ENCODE measurements at places on chromosomes 6 and 20.
A peak's percentile ranks its signal among the peaks of the same experiment; 100 is the strongest.

DNA sequence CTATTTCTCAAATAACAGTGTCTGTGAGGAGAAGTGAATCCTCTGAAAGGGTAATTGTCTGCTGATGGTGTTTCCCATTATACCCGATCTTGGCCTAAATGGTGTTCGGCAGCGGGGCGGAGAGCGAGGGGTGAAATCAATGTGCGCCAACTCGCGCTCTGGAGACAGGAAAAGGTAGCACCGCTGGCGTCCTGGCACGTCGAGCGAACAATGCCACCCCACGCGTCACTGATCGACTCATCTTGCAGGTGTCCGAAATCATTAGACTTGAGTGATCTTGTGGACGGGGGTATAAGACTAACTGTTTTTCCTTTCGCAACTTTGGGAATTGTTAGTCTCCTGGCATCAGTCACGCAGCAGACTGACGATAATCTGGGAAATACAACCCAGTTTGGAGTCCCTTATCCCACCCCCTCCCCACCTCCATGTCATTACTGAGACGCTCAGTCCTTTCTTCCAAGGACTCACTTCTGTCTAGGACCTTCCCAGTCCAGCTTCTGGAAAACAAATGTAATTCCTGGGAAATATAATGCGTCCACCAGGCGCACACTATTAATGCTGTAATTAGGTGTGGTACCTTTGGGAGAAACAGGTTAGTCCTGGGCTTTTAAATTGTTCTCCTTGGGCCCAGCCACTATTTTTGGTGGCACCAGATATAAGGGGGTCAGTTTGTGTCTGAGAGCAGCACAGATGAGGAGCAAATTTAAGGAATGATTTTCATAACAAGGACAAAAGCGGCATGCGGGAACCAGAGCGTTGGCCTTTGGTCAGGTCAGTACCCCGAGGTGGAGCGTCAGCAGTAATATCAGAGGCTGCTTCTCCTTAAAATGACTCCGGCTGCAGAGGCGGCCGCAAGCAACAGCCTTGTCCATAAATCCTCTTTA, 2.3 kb downstream of the LINC00237 start:
- no peak for DNase-seq

DNA sequence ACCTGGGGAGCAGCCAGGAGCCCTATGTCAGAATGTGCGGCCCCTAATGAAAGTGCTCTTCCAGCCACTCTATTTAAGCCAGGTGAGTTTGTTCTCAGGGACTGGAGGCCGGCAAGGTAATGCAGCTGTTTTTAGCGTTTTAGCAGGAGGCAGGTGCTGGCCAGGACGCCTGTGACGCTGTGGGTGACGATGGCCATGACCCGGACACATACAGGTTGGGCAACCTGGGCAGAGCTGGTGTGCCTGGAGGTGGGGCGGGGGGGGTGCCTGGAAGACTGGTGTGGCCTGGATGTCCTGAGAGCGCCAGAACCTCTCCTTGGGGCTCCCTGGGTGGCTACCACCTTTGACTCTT, 51.7 kb downstream of the RBM38 start:
- DNase-seq, result no peak

- DNase-seq, result no peak
Measured at GRCh38 chr6:130252527-130253237, 29.9 kb upstream of the SAMD3 start.

DNA sequence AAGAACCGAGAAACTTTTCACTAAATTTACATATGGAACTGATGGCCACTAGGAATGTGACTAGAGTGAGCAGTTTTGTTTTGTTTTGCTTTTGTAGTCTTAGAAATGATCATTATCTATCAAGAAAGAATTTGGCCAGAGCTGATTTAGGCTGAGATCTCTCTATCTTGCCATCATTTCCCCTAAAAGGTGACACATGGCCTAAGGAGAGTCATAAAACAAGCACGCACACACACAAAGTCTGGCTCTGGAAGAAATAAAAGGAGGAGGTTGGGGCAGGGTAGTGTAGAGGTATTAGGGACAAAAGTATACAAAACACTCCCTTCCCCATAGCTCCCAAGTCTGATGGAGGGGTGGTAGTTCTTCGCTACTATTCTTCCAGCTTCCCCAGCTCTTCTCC, 56.4 kb downstream of the RIPOR2 start:
- DNase-seq, result no peak

- no peak for DNase-seq
Measured at GRCh38 chr6:92847988-92848387, 571.4 kb downstream of the EPHA7 start.

DNA sequence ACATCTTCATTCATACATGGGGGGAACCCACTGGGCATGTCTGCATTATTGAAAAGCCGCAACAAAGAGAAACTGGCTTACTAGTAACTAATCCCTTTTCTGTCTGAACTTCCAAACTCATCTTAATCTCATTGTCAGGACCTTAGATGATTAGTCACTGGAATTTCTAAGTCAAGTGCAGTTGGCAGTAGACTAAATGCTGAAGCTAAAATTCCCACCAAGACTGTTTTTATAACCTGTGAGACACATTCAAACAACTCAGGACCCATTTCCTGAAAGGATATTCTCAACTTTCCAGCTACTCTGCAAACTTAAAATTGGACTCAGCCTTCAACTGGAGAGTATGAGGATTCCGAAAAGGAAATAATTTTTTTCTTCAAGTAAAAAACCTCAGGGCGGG, 94.8 kb upstream of the SCAF8 start:
- no peak for DNase-seq

GRCh38 chr20:50478162-50478990, 31.8 kb upstream of the PTPN1 start:
- DNase-seq, result peak; percentile 79

DNA sequence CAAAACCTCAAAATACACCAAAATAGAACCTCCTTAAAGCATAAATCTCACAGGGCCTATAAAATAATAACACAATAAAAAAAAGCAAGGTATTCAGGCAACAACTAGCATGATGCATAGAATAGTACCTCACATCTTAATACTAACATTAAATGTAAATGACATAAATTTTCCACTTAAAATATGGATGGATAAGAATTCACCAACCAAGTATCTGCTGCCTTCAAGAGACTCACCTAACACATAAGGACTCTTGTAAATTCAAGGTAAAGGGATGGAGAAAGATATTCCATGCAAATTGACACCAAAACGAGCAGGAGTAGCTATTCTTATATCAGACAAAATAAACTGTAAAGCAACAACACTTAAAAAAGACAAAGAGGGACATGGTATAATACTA, 52.2 kb downstream of the PERP start:
- DNase-seq, result no peak

DNA sequence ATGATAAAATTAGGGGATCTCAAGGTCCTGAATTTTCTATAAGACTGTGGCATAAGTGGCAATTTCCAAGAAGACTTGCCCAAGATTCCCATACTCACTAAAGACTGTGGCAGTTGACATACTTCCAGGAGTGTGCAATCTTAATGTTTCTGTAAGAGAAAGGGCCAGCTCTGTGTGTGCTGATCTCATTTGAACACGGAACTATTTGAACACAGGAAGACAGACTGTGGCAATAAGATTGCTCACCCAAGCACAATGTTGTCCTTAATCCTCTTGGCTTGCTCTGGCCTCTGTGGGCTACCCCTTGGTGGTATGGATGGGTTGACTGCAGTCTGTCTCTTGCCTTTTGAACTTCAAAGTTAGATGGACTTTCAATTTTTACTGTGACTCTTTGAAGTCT, 151.4 kb downstream of the PHF3 start:
- no peak for DNase-seq
